Heart right ventricle (tissue), 16 donors: ENCODE measurements at places on chromosomes 6 and 20.
A peak's percentile ranks its signal among the peaks of the same experiment; 100 is the strongest.

DNA sequence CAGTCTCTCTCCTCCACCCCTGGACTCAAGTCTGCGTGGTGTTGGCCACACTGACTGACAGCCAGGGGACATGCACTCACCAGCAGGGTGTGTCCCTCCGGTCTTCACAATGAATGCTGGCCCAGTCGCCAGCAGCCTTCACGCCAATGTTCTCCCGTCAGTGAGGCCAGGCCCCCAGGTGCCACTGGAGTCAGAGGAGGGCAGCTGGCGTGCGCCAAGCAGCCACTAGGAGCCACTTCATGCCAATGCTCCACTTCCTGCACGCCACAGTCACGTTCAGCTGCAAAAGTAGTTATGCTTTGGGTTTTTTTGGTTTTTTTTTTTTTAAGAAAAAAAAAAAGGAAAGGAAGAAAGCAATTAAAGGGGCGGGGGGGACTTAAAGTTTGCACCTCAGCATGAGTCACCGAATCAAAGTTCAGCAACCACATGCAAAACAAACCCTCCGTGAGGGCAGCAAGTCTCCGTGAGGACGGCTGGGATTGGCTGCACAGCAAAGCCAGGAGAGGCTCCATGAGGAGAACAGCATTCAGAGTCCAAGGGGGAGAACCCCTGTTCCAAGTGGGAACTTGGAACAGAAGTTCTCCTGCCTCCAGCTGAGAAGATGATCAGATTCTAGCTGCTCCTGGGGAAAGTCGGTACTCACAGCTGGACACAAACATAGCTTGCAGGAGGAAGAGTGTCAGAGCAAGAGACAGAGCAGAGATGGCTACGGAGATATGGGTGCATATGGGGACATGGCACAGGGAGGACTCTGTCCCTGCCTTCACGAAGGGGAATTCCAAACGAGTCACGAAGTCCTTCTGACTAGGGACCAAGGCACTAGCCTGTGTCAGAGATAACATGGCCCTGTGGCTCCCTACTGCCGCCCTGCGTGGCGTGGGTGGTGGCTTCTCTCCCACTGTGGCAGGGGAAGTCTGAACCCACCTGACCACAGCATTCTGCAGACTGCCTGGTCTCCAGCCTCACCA lies at the start of gene ZC3H12D:
TSS of gene ZC3H12D (minus strand) at position 282 of the 968 bp plus-strand sequence. CDS start 10,471 bp downstream, outside the sequence.
- DNase-seq = no peak

DNA sequence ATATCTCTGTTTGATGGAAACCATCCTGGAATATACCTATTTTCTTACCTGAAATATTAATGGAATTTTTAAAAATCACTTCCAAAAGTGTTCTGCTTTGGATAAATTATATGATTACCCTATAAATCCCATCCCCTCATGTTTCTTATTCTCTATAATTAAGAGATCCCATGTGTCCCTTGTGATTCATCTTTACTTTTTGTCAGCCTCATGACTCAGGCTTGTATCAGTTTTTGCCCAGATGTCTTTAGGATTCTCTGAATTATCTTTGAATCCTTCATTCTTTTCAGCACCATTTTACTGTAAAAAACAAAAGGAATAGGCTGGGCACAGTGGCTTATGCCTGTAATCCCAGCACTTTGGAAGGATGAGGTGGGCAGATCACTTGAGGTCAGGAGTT lies 804.5 kb upstream of the CITED2 start:
- DNase-seq = no peak

DNA sequence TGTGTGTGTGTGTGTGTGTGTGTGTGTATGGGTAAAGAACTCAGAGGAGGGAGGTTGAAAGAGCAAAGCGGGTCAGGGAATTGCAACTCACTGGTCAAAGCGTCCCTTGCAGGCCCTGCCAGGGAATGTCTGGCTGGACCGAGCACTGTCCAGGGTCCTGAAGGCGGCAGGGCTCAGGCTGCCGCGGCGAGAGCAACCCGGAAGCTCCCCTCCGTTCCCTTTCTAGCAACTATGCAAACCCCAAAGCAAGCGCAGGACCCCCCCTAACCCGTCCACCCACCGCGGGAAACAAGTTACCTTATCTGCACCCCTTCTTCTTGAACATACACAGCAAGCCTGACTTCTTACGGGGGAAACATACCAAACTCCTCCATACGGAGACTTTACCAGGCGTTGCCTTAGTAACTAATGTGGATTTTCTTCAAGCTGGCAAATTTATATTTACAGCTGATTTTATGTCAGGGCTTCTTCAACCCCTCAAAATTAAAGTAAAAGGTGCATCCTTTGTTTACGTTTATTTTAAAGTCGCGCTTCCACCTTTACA lies 538 bp upstream of the GRM1 start:
- DNase-seq = peak; percentile 51

GRCh38 chr6:85679445-85680123 lies 36.9 kb upstream of the SYNCRIP start:
- DNase-seq = no peak

DNA sequence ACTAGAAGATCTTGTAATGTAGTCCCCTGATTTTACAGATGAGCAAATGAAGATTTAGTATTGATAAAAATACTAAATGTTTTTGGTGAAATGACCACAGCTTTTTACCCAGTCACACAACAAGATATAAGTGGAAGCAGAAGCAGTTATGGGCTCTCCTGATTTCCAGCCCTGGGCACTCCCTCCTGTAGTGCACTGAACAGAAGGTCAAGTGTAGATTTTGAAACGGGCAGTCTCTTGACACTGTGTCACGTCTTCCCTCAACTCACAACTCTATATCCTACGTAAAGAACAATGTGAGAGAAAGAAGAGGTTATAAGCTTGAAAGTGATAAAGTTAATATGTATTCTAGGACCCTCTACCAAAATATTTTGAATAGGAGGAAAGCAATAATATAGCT lies 23.3 kb downstream of the TMEM200A start:
- DNase-seq = no peak

- no peak for DNase-seq
Measured at GRCh38 chr6:160586374-160586773, 77.7 kb downstream of the LPA start.

DNA sequence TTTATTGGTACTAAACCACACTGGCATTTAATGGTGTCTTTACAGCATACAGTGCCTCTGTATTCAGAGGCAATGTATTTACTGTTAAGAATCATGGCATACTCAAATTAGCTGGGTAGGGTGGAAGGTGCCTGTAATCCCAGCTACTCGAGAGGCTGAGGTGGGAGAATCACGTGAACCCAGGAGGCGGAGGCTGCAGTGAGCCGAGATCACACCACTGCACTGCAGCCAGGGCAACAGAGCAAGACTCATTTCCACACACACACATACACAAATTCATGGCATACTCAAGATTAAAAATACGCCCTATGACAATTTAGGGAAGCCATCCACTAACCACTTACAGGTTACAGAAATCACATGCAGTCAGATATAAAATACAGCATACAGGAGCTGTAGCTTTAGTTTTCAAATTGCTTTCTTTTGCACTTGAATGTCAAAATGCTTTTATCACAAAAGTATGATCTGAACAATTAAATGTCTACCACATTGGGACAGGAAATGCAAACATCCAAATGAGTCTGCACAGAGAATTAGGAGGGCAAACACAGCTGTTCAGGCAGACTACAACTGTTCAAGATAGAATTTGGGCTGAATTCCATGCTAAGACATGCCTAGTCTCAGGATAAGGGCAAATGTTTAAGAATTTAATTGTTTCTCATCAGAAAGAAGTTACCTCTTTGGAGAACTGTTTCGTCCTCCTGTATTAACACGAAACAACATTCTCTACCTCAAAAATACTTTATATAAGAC lies 36.4 kb downstream of the CSNK2A1 start:
- DNase-seq = no peak

GRCh38 chr6:44514085-44514484 lies 126.6 kb downstream of the CDC5L start:
- no peak for DNase-seq

DNA sequence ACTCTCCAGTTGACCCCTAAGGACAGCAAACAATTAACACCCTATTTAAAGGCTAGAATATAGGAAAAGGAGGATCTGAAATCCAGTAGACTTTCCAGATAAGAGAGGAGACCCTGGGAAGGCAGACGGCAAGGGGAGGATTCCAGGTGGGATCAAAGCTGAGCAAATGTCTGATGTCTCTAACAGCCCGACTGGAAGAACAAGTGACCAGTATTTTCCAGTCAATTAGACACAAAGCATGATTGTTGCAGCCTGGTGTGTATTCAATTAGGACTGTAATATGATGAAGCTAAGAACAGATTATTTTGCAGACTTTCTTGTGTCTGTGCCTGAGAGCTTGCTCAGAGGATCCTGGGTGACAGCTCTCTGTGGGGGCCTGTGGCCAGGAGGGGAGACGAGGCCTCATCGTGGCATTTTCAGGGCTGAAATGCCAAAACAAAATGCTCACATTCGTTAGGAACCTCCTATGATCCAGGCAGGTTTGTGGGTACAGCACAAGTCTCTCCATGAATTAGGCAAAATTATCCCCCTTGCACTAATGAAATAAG lies 471.8 kb upstream of the AGPAT4 start:
- no peak for DNase-seq

GRCh38 chr20:16028923-16029322 lies 544.3 kb downstream of the KIF16B start:
- no peak for DNase-seq
